ENCODE measurements at places on chromosomes 3 and 15. TPM values are rescaled to one million over a fixed set of nuclear protein-coding genes. Genes with fewer than 3 reads are reported as not detected.

GRCh38 chr3:138139691-138140090 lies 7.5 kb upstream of the A4GNT start:
- peaks cover 13% of the 10 kb centered on the region for H3K27me3 ChIP-seq
- H3K36me3 ChIP-seq: no peaks in the 10 kb centered on the region
- H3K4me3 ChIP-seq: no peak overlapping the region
- no peak overlapping the region for H3K27ac ChIP-seq
- DNase-seq: no peak

Gene CYP8B1
- not detected for total RNA-seq

GRCh38 chr3:113532698-113533533 lies 561 bp downstream of the SIDT1 start:
- H3K27ac ChIP-seq: peak overlapping the region; percentile 96
- DNase-seq: peak; percentile 54
- peaks cover 52% of the 10 kb centered on the region for H3K4me1 ChIP-seq
- H3K36me3 ChIP-seq: peaks cover 2% of the 10 kb centered on the region

DNA sequence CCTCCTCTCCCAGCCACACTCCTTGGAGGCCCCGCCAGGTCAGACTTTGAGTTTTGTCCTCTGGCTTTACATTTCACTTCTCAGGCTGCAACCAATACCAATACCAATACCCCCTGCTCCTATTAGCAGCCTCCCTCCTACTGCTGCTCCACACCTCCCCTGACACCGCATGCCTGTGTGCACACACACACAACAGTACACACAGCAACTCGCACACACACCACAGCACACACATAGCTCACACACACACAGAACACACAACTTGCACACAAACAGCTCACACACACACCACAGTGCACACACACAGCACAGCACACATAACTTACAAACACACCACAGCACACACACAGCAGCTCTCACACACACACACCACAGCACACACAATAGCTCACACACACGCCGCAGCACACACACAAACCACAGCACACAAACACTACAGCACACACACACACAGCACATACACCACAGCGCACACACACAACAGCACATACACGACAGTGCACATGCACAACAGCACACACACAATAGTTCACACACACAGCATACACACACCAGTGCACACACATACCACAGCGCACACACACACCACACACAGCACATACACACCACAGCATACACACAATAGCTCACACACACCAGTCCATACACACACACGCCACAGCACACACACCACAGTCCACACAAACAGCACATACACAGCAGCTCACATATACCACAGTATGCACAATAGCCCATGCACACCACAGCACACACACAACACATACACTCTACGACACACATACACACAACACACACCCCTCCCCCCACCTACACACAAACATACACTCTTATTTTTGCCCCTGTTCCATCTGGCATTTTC lies 204.7 kb downstream of the UACA start:
- DNase-seq: no peak
- H3K27ac ChIP-seq: no peak overlapping the region
- H3K27me3 ChIP-seq: no peaks in the 10 kb centered on the region
- H3K4me1 ChIP-seq: peaks cover 9% of the 10 kb centered on the region

Gene CHCHD6
- total RNA-seq: 13.1 TPM

Gene CATSPER2
- total RNA-seq: 5.5 TPM

GRCh38 chr15:63379492-63380150 lies 2.0 kb downstream of the CA12 start:
- no peak for DNase-seq
- no peak overlapping the region for H3K4me3 ChIP-seq
- no peaks in the 10 kb centered on the region for H3K36me3 ChIP-seq
- peaks cover 66% of the 10 kb centered on the region for H3K27me3 ChIP-seq
- no peak overlapping the region for H3K27ac ChIP-seq

DNA sequence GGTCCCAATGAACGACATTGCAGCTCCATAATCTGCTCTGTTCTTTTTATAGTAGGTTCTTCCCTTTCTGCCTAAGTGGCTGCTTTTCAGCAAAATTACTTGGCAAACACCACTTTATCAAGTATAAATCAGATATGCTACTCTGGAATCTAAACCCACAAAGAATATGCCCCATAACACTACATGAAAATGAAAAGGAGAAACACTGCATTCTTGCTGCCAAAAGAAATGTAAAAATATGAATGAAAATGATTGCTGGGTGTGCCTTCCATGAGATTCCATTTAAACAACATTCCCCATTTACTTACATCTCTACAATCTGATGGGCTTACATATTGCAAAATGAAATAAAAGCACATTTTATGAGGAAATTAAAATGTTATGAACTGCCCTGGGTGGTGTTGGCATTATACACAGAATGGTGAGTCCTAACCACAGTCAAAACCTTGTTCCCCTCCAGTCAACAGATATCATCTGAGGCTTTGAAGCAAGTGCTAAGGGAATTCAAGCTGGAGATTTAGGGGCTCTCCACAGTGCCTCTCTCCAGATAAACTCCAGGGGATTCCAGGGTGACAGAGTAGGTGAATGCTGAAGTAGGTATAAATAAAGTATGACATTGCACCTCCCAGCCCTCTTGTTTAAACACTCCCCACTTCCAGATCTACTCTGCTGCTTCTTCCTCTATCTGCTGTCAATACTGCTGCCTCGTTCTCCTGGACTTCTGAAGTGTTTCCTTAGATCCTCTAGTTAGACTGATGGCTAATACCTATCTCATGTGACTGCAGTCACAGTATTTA lies 136.5 kb downstream of the RORA start:
- H3K4me1 ChIP-seq: no peaks in the 10 kb centered on the region
- no peak overlapping the region for H3K27ac ChIP-seq
- no peaks in the 10 kb centered on the region for H3K36me3 ChIP-seq

Gene CHRM5
- not detected for total RNA-seq

DNA sequence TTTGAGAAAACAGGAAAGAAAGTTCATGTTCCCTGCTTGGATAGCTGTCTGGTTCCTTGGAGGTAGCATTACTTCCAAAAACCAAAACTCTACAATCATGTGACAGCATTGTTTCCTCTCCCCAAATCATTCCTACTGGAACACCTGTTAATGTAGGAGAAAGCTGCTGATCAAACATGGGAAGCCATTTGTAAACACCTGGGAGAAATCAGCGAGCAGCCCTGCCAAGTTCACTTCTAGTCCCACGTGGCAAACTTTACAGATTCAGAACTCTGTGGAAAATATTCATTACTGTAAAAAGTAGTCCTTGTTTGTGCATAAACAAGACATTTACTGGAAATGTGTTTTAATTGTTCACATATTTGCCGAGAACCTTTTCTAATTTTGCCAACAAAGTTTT lies 275.5 kb upstream of the AZI2 start:
- H3K27ac ChIP-seq: no peak overlapping the region
- no peak for DNase-seq
- no peak overlapping the region for H3K4me3 ChIP-seq
- H3K36me3 ChIP-seq: no peaks in the 10 kb centered on the region
- H3K27me3 ChIP-seq: no peaks in the 10 kb centered on the region

Gene GUCA1C
- not detected for total RNA-seq

- H3K4me3 ChIP-seq: no peak overlapping the region
- no peak for DNase-seq
- no peak overlapping the region for H3K27ac ChIP-seq
Measured at GRCh38 chr15:57506422-57506821, 85.3 kb upstream of the MYZAP start.

GRCh38 chr3:97992547-97993173 lies 20.4 kb upstream of the RIOX2 start:
- H3K27ac ChIP-seq: no peak overlapping the region
- H3K36me3 ChIP-seq: no peaks in the 10 kb centered on the region
- peaks cover 19% of the 10 kb centered on the region for H3K4me1 ChIP-seq
- H3K27me3 ChIP-seq: peaks cover 8% of the 10 kb centered on the region
- DNase-seq: no peak

DNA sequence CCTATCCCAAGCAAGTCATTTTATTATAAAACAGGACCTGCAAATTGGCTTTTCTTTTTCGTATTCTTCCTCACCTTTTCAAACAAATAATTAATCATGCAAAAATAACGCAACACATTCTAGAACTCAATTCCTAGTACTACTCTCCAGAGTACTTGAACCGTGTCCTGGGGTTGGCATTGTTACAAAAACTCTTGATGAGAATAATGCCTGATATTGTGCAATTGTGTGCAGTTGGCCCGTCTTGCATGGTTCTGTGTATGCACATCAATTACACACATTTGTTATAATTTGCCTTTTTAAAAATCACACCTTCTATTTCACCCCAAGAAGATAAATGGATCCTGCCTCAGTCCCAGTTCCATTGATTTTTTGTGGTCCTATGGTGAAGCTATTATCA lies 205.4 kb downstream of the EPHB1 start:
- no peak for DNase-seq
- no peak overlapping the region for H3K4me3 ChIP-seq
- H3K36me3 ChIP-seq: no peaks in the 10 kb centered on the region
- H3K27me3 ChIP-seq: no peaks in the 10 kb centered on the region
- no peaks in the 10 kb centered on the region for H3K4me1 ChIP-seq

DNA sequence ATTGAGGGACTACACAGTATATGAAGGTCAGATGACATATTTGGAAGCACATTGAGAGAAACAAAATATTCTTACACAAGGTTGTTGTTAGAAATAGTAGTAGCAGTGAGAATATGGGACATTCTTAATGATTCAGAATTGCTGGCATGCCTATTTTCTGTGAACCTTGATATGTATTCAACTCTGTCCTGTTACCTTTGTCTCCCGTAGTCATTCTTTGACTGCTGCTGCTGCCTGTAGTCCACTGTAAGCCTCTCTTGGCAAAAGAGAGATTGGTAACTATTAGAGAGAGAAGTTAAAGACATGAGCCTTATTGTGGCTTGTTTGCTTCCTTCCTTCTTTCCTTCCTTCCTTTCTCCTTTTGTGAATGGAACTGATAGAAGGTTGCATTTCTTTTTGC lies 64.5 kb downstream of the TCF12 start:
- H3K36me3 ChIP-seq: no peaks in the 10 kb centered on the region
- H3K27ac ChIP-seq: no peak overlapping the region
- no peak for DNase-seq

DNA sequence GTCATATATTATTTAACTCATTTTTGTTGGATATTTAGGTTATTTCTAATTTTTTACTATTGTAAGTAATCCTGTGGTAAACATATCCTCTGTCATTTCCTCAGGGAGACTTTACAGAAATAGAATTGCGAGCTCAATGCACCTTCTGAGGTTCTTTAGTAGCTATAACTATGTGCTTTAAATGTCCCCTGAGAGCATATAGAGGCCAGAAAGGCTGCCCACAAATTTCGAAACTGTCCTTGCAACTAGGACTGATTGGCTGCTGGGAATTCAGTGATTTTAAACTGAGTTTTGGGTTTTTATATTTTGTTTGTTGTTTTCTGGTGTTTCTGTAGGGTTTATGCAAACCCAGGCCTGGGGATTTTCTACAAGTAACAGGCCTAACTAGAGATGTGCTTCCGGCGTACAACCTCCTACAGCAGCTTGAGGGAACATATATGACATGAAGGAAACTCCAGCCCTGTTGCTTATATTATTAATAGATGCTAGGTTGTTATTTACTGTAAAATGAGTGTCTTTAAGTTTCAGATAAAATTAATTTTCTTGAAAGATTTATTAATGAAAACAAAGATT lies 29.1 kb upstream of the P4HTM start:
- no peak overlapping the region for H3K27ac ChIP-seq
- H3K4me1 ChIP-seq: peaks cover 4% of the 10 kb centered on the region
- H3K27me3 ChIP-seq: no peaks in the 10 kb centered on the region
- peaks cover 29% of the 10 kb centered on the region for H3K36me3 ChIP-seq

DNA sequence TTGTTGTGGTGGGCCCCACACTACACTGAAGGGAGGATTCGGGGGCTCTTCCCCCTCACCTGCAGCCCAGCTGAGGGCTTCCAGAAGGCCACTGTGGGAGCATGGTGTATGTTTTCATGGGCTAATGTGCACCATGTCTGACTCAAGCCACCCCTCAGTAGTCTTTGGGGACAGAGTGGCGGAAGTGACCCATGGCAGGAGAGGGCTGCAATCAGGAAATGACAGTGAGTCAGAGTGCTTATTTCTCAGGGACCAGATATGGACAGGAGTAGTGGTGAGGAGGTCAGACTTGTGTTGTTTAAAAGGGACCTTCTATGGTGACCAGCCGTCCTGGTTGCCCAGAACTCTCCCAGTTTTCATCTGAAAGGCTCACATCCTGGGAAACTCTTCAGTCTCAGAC lies 32.8 kb upstream of the SLC9A9 start:
- no peak for DNase-seq
- H3K27ac ChIP-seq: no peak overlapping the region
- no peaks in the 10 kb centered on the region for H3K36me3 ChIP-seq
- peaks cover 1% of the 10 kb centered on the region for H3K27me3 ChIP-seq
- H3K4me1 ChIP-seq: no peaks in the 10 kb centered on the region

DNA sequence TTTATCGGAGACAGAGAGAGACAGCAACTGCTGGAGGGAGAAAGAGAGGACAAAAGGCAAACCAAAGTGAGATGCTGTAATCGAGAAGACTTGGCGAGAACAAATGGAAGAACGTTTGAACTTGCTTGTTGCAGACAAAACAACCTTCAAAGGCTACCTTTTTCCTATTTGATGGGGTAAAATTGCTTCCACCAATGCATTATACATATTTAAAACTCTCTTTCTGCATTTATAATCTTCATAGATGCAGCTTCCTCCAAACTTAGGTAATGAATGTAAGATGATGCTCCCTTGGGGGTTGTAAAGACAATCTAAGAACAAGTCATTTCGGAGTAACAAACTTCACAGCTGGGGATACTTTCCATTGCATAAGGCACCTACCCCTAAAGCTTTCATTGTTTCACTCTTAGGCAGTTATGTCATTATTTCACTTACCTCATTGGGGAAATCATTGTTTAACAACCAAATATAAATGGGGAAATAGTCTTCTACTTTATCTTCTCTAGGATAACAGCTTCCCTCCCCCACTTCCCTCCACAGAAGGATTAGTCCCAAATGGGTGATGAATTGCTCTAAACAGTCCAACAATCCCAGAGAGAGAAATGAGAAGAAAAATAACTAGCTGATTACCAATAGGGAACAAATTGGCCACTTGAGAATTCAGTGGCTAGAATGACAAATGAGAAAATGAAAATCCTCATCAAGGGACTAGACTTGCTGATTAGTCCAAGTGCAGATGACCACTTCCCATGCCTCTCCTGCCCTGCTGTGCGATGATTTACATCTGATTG lies 269.8 kb upstream of the ADAMTS9 start:
- no peaks in the 10 kb centered on the region for H3K4me1 ChIP-seq
- H3K27ac ChIP-seq: no peak overlapping the region
- DNase-seq: no peak
- H3K4me3 ChIP-seq: no peak overlapping the region

Gene LRRC57
- 17.2 TPM for total RNA-seq

Gene C3orf85
- not detected for total RNA-seq

- no peak overlapping the region for H3K27ac ChIP-seq
- H3K36me3 ChIP-seq: no peaks in the 10 kb centered on the region
- H3K27me3 ChIP-seq: no peaks in the 10 kb centered on the region
Measured at GRCh38 chr3:71657831-71658530, 67.2 kb downstream of the EIF4E3 start.
